Neural progenitor cell (in vitro differentiated cells): ENCODE measurements at places on chromosomes 7 and 10.

DNA sequence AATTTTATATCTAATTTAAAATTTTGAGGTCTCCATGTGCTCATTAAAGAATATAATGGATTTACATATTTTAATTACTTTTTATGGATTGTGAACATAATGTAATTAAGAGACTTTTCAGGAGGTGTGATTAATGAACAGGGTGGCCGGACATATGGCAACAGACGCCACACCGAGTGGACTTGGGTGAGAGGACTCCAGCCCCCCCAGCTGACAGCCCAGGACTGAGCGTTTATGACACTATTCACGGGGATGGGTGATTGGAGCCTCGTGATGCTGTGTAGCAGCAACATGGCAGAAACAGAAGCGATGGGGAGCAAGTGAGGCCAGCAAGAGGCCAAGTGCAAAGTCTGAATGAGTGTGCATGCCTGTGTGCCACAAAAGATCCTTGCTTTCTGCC is 1176.9 kb downstream of the TYW1 start:
- no peaks in the 10 kb centered on the region for H3K36me3 ChIP-seq
- no peaks in the 10 kb centered on the region for H3K27me3 ChIP-seq
- no peak overlapping the region for H3K4me3 ChIP-seq
- DNase-seq: no peak
- no peaks in the 10 kb centered on the region for H3K4me1 ChIP-seq
- H3K27ac ChIP-seq: no peak overlapping the region

- H3K4me3 ChIP-seq: no peak overlapping the region
- no peak overlapping the region for H3K27ac ChIP-seq
- no peak for DNase-seq
- H3K27me3 ChIP-seq: no peaks in the 10 kb centered on the region
Observed at GRCh38 chr7:259751-260405, 30.1 kb upstream of the FOXL3 start.

DNA sequence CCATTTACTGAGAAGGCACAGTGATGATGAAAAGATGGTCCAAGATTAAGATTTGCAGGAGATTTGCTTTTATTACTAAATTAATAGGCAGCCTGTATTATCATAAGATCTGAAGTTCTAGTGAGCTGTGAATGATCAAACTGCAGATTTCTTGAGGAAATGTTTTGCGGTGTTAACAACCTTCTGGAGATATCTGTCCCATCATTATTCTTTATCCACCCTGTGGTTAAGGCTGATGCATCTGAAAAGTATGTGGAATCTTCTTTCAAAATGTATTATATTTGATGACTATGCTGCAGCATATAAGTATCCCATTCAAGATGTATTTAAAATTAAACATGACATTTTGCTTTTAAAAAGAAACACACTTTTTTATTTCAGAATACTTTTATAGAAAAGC is 150.3 kb downstream of the POLR1F start:
- H3K27ac ChIP-seq: no peak overlapping the region
- no peaks in the 10 kb centered on the region for H3K4me1 ChIP-seq
- no peaks in the 10 kb centered on the region for H3K27me3 ChIP-seq

GRCh38 chr7:927031-927671 is 27.3 kb downstream of the ADAP1 start:
- no peak for DNase-seq
- no peaks in the 10 kb centered on the region for H3K36me3 ChIP-seq
- no peaks in the 10 kb centered on the region for H3K4me1 ChIP-seq
- no peak overlapping the region for H3K4me3 ChIP-seq
- H3K27me3 ChIP-seq: no peaks in the 10 kb centered on the region
- H3K27ac ChIP-seq: no peak overlapping the region

GRCh38 chr7:47254081-47254977 is 327.6 kb downstream of the TNS3 start:
- no peaks in the 10 kb centered on the region for H3K4me1 ChIP-seq
- H3K27ac ChIP-seq: no peak overlapping the region
- H3K36me3 ChIP-seq: no peaks in the 10 kb centered on the region
- peak overlapping the region; percentile 72 for H3K4me3 ChIP-seq
- peaks cover 14% of the 10 kb centered on the region for H3K27me3 ChIP-seq

GRCh38 chr7:154744256-154744860 is 258.6 kb downstream of the PAXIP1 start:
- H3K27me3 ChIP-seq: no peaks in the 10 kb centered on the region
- H3K4me1 ChIP-seq: peaks cover 19% of the 10 kb centered on the region

DNA sequence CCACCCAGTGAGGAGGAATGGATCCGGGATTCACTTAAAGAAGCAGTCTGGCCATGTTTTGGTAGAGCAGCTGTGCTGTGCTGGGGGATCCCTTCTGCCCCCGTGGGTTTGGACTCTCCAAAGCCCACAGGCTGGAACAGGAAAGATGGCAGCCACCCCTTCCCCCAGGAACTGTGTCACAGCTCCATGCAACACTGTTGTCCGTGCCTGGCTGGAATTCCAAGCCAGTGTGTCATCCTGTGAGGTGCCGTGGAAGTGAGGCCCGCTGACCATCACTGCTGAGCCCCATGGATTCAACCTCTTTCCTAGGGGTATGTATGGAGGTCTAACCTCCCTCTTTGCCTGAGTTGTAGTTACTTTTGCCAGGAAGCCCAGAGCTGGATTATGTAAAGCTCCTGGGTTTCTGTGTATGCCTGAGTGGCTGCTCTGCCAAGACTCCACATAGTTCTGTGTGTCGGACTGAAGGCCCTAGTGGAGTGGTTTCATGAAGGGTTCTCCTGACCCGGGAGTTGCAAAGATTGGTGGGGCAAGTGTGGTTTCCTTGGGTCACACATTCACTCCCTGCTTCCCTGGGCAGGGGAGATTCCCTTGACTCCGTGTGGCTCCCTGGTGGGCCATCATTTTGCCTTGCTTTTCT is 35.1 kb upstream of the PCGF5 start:
- no peak overlapping the region for H3K27ac ChIP-seq
- no peak for DNase-seq
- H3K4me3 ChIP-seq: no peak overlapping the region
- H3K27me3 ChIP-seq: peaks cover 8% of the 10 kb centered on the region

- no peak overlapping the region for H3K27ac ChIP-seq
- no peak overlapping the region for H3K4me3 ChIP-seq
- no peak for DNase-seq
- peaks cover 4% of the 10 kb centered on the region for H3K4me1 ChIP-seq
- no peaks in the 10 kb centered on the region for H3K27me3 ChIP-seq
Observed at GRCh38 chr7:17558135-17558534, 259.7 kb downstream of the AHR start.

GRCh38 chr7:85287106-85287825 is 100.4 kb upstream of the SEMA3D start:
- no peak overlapping the region for H3K27ac ChIP-seq
- no peaks in the 10 kb centered on the region for H3K36me3 ChIP-seq
- DNase-seq: no peak
- no peaks in the 10 kb centered on the region for H3K27me3 ChIP-seq

DNA sequence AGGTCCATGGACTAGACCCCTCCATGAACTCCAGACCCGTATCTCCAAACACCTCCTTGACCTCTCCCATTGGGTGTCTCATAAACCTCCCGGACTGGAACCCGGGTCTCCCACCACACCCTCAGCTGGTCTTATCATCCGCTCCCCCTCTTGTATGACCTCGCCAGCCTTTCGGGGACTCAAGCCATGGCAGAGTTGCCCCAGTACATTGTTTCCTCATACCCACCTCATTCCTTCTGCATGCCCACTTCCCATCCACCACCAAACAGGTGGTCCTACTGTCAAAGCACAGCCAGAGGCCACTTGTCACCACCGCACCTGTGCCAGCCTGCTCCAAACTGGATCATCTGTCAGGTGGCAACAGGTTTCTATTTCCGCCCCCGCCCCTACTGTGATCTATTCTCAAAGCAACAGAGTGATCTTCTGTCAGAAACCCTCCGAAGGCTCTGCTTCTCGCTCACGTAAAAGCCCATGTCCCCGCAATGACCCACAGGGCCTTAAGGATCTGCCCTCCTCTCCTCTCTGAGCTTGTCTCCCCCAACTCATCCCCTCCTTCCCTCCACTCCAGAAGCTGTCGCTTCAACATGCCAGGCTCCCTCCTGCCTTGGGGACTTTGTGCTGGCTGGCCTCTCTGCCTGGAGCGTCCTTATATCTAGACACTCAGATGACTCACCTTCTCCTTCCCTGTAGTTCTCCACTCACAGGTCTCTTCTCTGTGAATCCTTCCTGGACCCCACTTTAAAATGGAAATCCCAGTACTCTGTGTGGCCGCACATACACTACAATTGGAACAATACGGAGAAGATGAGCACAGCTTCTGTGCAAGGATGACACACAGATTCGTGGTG is 22.8 kb upstream of the PRKAG2 start:
- peaks cover 11% of the 10 kb centered on the region for H3K4me1 ChIP-seq
- no peak overlapping the region for H3K27ac ChIP-seq
- no peaks in the 10 kb centered on the region for H3K36me3 ChIP-seq
- no peak for DNase-seq

- H3K27ac ChIP-seq: no peak overlapping the region
- no peaks in the 10 kb centered on the region for H3K27me3 ChIP-seq
- no peak for DNase-seq
- H3K36me3 ChIP-seq: no peaks in the 10 kb centered on the region
- no peak overlapping the region for H3K4me3 ChIP-seq
Observed at GRCh38 chr10:63409465-63410027, 56.2 kb downstream of the JMJD1C start.

GRCh38 chr10:124632064-124632531 is 112.1 kb downstream of the FAM53B start:
- H3K4me1 ChIP-seq: peaks cover 23% of the 10 kb centered on the region
- peak; percentile 54 for DNase-seq

GRCh38 chr10:3654980-3655379 is 130.0 kb downstream of the KLF6 start:
- no peak overlapping the region for H3K27ac ChIP-seq
- H3K4me3 ChIP-seq: no peak overlapping the region
- peaks cover 25% of the 10 kb centered on the region for H3K4me1 ChIP-seq
- no peaks in the 10 kb centered on the region for H3K27me3 ChIP-seq

DNA sequence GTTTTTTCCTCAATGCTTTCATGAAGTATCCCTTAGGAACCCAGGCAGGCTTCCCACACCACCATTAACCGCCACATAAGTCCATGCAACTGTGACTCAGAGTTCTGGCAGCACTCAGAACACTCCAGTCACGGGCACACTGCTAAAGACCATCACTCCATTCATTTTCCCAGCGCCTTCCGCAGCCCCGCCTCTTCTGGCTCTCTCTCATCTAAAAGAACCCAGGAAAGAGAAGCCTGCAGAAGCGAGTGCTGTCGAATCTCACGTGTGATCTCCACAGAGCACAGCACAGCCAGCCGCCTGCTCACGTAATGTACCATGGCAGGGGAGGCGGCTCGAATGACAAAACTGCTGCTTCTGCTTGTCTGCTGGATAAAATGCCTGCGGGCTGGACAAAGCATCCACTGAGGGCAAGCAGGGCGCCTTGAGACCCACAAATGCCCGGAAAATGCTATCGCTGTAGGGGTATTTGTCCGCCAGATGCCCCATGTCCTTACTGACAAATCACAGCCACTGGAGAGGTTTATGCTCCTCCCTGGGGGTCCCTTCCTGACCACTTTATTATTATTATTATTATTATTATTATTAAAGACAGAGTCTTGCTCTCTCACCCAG is 1.8 kb downstream of the PSMG3 start:
- no peaks in the 10 kb centered on the region for H3K27me3 ChIP-seq
- peaks cover 3% of the 10 kb centered on the region for H3K4me1 ChIP-seq
- H3K27ac ChIP-seq: no peak overlapping the region
- no peak for DNase-seq
- H3K36me3 ChIP-seq: no peaks in the 10 kb centered on the region
- H3K4me3 ChIP-seq: no peak overlapping the region

DNA sequence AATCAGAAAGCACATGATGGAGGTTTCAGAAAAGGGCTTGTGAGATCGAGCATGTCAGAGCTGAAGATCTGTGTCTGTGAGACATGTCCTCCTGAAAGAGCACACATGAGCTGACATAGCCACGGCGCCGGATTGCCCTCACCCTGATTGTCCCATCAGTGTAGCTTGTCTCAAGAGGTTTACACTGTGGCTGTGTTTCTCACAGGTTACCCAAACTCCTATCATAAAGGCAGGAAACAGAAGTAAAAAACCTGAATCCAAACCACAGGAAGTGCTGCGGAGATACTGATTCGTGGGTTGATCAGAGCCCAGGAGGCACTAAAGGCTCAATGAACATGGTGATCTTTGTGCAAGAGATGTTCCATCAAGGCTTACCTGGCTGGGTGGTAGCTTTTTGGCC is 3.9 kb upstream of the ATP6V0E2 start:
- H3K4me3 ChIP-seq: no peak overlapping the region
- H3K4me1 ChIP-seq: peaks cover 7% of the 10 kb centered on the region
- peaks cover 16% of the 10 kb centered on the region for H3K27me3 ChIP-seq
- H3K36me3 ChIP-seq: no peaks in the 10 kb centered on the region
- H3K27ac ChIP-seq: no peak overlapping the region

DNA sequence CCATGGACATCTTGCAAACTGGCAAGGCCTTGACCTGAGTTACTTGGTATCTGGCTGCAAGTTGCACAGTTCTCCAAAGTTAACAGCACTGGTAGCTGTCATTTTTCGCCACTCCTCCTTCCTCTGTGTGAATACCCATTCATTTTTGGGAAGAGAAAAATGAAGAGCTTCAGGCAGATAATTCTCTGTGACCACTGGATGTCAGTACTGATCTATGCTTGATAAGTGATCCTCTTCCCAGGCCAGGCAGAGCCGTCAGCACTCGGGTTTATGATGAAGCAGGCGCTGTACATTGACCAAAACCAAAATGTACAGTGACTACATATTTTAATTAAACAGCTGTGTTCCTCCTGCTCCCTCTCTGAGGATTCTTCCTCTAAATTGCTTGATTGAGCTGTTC is 55.9 kb upstream of the PDZD8 start:
- peak; percentile 30 for DNase-seq
- no peaks in the 10 kb centered on the region for H3K27me3 ChIP-seq
- H3K27ac ChIP-seq: no peak overlapping the region
- H3K4me3 ChIP-seq: no peak overlapping the region
- H3K4me1 ChIP-seq: peaks cover 3% of the 10 kb centered on the region

DNA sequence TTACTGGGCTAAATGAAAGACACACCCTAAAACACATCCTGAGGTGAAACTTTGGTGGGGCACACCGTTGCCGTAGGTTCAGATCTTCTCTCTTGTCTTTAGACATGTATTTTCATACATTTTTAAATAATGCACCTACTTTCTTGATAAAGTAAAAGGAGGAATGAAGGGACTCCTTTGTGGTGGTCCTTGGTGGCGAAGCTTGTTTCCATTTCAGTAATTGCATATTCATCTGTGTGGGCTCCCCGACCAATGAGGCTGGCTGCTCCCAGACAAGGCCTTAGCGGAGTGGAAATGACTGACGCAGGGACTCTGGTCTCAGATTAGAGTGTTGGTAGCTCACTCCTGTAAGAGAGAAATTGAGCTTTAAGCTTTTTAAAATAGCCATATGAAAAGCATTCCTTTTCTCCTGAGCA is 815 bp downstream of the CCSER2 start:
- H3K4me1 ChIP-seq: peaks cover 23% of the 10 kb centered on the region
- DNase-seq: peak; percentile 45
- H3K27ac ChIP-seq: peak overlapping the region; percentile 94
- H3K36me3 ChIP-seq: no peaks in the 10 kb centered on the region
- no peaks in the 10 kb centered on the region for H3K27me3 ChIP-seq
- peak overlapping the region; percentile 76 for H3K4me3 ChIP-seq

GRCh38 chr10:34112171-34112782 is 702.8 kb downstream of the PARD3 start:
- H3K4me1 ChIP-seq: peaks cover 7% of the 10 kb centered on the region
- no peak overlapping the region for H3K27ac ChIP-seq
- no peaks in the 10 kb centered on the region for H3K27me3 ChIP-seq
- H3K4me3 ChIP-seq: no peak overlapping the region
- no peak for DNase-seq
